ENCODE measurements at places on chromosomes 5 and 9.

DNA sequence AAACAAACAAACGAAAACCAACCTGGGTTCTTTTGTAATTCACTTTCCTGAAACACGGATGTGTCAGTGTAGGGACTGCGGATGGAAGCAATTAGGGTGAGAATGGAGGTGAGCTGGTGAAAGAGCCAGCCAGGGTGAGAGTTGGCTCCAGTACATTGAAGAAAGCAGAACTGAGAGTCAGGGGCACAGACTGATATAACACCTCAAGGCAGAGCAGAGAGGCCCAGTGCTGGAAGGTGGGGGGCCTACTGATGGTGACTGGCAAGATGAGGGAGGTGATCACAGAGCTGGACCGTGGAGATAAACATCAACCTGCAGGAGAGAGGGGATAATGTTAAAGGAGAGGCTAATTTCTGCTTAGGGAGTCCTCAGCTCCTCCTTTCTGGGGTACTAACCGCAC, 221.1 kb downstream of the MAN2A1 start:
- no peak for DNase-seq

GRCh38 chr5:139164020-139164419, 34.1 kb downstream of the SIL1 start:
- no peak for DNase-seq

GRCh38 chr9:134922066-134922931, 4.6 kb upstream of the FCN1 start:
- DNase-seq: no peak

GRCh38 chr9:121778252-121779225, 127.1 kb downstream of the DAB2IP start:
- DNase-seq: no peak

GRCh38 chr5:169895926-169896325, 84.4 kb downstream of the INSYN2B start:
- DNase-seq: no peak

DNA sequence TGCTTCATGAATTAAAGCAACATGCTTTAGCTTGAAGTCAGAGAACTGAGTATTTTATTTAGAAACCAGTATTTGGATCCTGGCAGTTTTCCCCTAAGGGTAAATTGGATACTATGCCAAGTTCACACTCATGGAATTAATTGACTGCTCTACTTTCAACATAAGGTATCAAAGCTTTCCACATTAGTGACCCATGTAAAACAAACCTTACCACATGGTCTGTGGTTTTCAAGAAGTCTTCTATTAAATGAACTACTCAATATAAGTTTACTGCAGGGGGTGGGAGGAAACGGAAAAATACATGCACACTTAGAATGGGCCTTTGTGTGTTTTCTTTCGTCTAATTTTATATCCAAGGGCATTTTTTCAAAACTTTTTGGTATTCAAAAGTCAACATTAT, 232.0 kb upstream of the FBXL7 start:
- no peak for DNase-seq

- DNase-seq: no peak
These were observed 107.3 kb downstream of the ZDHHC21 start for GRCh38 chr9:14585730-14586473.

DNA sequence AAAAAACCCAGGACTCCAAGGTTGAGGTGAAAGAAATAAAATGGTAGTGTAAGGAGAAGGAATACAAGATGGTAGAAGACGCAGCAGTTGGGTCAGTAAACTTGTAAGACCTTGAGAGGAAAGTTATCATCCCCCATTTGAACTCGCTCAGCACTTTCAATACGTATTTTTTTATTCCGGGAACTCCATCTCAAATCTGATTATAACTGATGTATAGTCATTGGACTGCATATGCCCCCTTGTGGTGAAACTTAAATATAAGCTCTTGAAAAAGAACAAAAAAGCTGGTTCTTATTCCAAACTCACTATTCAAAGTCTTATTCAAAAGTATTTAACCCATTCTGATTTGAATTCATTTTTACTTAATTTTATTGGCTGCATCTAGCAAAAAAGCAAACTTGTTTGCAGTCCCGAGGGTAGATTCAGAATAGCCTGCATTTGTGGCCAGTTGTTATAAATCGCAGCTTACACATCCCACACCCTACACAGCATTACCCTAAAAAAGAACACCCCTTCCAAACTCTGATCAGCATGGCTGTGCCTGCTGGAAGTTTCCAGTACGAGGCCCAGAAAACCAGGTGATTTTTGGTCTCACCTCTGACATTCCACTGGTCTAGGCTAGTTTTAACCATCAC, 118.0 kb downstream of the ESM1 start:
- no peak for DNase-seq

- no peak for DNase-seq
These were observed 41.8 kb upstream of the CDKN2B start for GRCh38 chr9:22050924-22051323.

- DNase-seq: no peak
These were observed 426.8 kb downstream of the KIAA0825 start for GRCh38 chr5:94191604-94192003.

GRCh38 chr5:58666141-58666540, 83.3 kb downstream of the RAB3C start:
- no peak for DNase-seq

GRCh38 chr9:3835393-3835792, 309.6 kb upstream of the RFX3 start:
- DNase-seq: no peak

GRCh38 chr5:109705596-109705995, 15.9 kb downstream of the MAN2A1 start:
- no peak for DNase-seq

- DNase-seq: no peak
These were observed 10.2 kb upstream of the SEC16A start for GRCh38 chr9:136492978-136493522.

- no peak for DNase-seq
These were observed 33.8 kb downstream of the RNF145 start for GRCh38 chr5:159175547-159175946.

- no peak for DNase-seq
These were observed 10.5 kb upstream of the ERAP1 start for GRCh38 chr5:96818125-96818788.

GRCh38 chr5:15650266-15650665, 150.3 kb downstream of the FBXL7 start:
- no peak for DNase-seq

GRCh38 chr9:79581794-79582193, 10.0 kb downstream of the TLE4 start:
- DNase-seq: no peak

- peak; percentile 86 for DNase-seq
These were observed 19.7 kb downstream of the C6 start for GRCh38 chr5:41193456-41194205.

DNA sequence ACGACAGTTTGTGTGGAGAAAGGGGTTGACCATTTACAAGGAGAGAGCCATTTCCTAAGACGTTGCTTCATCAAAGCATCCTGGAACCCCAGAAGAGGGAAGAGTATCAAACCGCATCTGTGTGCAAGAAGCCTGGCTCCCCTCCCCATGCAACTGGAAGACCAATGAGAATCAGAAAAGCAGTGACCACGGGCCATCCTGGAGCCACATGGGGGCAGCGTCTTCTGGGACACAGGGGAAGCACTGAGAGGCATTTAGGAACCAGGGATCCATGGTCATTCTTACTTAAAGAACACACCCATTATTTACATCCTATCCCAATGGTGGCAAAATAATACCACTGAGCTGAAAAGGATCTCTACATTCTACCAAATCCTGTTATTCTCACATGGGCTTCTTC, 29.3 kb downstream of the SEMA5A start:
- no peak for DNase-seq

DNA sequence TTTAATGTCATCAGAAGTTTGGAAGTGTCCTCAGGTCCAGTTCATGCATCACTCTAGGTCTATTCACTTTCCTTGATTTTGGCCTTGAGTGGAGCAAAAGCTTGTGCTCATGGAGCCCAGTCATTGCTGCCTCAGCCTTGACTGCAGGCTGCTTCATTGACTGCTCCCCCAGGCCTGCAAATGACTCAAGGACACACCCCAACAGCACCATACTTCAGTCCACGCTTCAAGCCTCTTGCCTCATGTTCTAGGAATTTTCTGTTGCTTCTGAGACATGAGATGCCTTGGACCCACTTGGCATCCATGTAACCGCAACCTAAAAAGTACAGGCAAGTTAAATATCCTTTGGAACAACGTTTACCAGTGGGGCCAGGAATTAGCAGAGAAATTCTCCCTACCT, 193.7 kb downstream of the PIK3R1 start:
- DNase-seq: no peak

DNA sequence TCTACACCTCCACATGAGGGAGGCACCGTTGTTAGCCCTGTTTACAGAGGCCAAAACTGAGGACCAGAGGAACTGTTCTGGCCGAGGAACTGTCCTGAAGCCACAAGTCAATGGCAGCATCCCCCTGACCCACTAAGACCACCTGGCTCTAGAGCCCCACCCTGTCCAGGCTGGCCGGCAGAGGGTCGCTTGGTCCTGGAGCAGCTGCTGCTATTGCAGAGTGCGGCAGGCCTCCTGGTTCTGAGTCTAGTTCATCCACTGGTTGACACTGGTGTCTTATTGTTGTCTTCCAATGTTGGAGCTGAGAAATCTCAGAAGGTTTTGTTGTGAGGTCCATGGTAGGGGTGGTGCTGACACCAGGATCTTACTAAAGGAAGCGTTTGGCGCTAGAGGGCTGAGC, 26.6 kb upstream of the ANGPTL2 start:
- DNase-seq: no peak

DNA sequence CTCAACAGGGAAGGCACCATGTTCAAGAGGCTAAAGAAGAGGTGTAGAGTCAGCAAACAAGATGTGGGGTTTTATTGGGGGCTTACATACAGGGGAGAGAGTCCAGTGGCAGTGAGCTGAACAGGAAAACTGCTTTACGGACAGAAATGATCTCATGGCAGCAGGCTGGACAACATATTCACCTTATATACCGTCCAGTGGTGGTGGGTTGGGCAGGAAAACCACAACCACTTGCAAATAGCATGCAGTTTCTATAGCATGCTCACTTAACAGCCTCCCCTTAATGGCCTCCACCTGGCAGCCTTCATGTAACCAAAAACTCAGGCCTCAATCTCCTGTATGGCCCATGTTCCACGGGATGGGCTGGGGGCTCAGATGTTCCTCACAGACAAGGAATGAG, 5.4 kb downstream of the TNFSF8 start:
- DNase-seq: no peak

Measured in brain pericyte (primary cell).